ENCODE measurements at places on chromosomes 3 and 15.

DNA sequence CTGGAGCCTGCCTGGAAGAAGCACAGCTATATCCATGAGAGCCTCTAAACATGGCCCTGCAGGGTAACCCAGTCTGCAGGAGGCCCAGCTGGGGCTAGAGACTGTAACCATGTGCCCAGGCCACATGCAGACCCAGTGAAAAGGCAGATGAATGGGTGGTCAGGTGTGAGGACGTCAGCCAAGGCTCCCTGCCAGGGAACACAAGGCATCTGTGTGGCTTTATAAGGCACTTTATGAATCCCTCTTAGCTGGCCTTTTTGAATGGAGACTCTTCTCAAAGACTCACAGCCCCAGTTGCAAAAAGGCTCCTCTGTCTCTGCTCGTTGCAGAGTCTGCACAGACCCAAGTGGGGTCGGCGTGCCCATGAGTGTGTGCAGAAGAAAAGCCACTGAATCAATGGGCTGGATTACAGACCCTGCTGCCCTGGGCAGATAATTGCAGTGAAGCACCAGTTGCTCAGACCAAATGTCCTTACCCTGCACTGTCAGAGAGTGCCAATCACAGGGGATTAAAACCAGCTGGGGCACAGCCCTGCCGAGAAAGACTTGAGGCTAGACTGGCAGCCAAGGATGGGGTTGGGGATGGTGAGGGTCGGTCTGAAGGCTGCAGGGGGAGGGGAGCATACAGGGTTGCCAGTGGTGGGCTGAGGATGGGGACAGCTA is 154.2 kb downstream of the RAB11A start:
- no peak for DNase-seq

GRCh38 chr15:34900748-34901147 is 68.8 kb downstream of the AQR start:
- no peak for DNase-seq

GRCh38 chr15:32994810-32995424 is 199.6 kb downstream of the FMN1 start:
- no peak for DNase-seq

GRCh38 chr3:170003881-170004356 is 33.9 kb upstream of the GPR160 start:
- DNase-seq, result no peak

- no peak for DNase-seq
Measured at GRCh38 chr15:100338247-100338646, 3.5 kb downstream of the ADAMTS17 start.

DNA sequence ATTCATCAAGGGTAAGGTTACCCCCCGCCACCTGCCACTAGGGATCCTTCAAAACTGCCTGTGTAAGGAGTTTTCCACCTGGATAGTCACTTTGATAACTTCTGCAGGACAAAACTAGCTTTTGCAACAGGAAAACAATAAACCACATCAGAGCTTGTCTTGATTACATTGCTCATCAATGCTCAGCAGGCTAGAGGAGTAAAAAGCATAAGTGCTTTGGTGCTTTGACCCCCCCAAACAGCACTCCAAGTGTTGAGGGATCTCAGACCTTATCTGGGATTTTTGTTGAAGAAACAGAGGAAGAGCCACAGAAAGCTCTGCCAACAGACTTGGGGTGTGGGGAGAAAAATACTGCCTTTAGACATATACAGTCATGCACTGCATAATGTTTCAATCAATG is 10.8 kb upstream of the PHLDB2 start:
- no peak for DNase-seq

- peak; percentile 32 for DNase-seq
Measured at GRCh38 chr3:185308126-185308754, 54.4 kb upstream of the EHHADH start.

DNA sequence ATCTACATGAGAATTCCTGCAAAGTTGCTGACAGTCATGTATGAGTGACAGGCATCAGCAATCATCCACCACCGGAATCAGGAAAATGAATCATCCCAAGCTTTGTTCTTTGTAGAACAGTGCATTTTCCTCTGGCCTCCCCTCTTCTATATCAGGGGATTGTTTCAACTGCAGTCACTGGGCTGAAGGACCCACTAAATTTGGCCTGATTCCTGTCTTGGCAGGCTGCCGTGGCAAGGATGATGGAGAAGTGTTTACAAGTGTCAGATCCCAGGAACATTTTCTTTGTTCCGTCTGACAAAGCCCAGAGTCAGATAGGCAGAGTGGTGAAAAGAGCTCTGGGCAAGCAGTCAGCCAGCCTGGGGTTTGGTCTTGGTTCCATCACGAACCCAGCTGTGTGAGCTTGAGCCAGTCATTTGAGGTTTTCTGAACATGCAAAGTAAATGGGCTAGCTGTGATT is 175.1 kb upstream of the TSC22D2 start:
- DNase-seq, result no peak

DNA sequence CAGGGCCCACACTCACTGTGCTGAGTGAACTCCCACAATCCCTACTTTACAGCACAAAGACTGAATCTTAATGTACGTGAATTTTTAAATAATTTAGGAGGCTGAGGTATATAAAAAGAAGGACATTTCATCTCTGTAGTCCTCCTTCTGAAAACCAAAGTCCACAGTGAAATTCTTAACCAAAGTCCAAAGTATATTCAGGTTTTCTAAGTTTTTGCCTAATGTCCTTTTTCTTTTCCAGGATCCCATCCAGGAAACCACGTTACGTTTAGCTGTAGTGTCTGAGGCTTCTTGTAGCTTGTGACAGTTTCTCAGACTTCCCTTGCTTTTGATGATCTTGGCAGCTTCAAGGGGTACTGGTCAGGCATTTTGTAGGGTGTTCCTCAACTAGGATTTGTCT is 44.5 kb downstream of the SCAP start:
- no peak for DNase-seq

DNA sequence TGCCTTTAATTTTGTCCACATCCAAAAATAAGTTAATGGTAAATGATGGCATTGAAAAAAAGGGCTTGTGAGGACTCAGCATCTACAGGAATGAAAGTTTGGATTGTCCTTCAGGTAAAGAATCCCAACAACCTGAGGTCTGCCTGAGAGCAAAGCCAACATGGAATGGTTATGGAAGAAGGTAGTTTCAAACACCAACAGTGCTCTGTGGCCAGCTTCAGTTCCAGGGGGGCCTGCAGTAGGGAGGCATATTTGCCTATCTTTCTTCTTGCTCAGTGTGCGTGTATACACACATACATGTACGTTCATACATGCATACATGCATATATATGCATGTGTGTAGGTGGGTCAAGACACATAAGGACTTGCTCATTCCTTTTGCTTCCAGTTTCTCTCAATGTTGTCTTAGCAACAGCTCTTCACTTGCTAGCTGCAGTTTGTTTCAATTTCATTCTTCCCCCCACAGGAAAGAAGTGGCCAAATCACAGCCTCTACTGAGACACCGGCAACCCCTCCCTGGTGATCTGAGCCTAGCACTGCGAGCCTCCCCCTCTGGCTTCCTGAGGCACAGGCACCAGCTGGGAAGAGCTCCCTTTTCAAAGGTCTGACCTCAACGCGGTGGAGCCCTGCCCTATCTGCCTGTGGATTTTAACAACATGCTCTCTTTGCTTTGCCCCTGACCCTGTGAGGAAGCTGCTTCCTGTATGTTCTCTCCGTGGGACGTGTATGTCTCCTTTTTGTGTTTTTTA is 146.2 kb downstream of the KLF13 start:
- no peak for DNase-seq
